ENCODE measurements at places on chromosomes 4 and X.

DNA sequence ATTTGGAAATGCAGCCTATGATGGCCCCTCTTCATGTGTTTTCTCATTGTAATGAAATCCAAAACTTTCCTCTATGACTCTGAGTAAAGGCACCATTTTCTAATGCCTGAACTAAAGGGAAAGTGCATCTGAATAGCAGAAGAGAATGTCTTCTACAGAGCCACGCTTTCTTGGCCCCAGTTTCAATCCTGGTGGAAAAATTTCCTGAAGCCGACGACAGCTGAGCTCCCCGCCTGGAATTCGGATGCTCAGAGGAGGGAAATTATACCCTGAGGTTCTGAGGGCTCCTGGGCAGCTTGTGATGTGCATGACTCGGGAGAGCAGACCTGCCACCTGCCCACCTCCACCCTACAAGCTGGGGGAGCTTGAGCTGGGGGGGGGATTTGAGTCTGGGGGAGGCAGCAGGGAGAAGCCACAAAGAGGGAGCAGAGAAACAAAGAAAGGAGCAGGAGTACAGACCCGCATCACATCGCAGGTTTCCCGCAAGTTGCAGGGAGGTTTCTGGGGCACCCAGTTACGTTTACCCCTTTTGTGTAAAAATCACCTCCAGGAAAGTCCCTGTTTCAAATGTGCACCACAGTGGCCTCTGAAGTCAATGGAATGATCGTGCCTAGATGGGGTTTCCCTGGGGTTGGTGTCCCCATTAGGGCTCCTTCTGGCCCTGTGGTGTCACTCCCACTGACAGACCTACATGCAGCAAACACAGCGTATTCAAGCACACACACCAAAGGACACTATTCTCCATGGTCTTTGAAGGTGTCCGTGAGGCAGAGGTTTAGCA lies 145.6 kb upstream of the RBPJ start:
- DNase-seq, result no peak

- DNase-seq, result no peak
Observed at GRCh38 chr4:38670109-38670901, 6.3 kb downstream of the KLF3 start.

DNA sequence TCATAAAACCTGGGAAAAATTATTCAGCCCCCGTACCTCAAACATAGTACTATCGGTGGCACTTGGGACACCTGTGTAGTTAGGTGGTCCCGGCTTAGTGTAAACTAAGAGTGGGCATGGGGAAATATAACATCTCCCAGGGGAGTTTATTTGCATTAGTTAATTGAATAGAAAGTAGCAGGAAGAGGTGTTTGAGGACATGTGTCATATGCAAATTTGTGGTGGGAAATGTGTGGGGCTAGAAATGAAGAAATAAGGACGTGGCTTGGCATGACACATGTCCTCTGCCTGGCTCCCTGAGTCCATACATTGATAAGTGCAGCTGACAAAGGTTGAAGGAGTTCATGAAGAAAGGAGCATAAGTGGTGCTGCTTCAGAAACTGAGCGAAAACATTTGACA lies 483.6 kb downstream of the SH2D1A start:
- DNase-seq, result no peak

- DNase-seq, result no peak
Observed at GRCh38 chr4:20433097-20433705, 181.5 kb downstream of the SLIT2 start.

GRCh38 chrX:54325077-54325476 lies 32.8 kb downstream of the WNK3 start:
- DNase-seq, result no peak

DNA sequence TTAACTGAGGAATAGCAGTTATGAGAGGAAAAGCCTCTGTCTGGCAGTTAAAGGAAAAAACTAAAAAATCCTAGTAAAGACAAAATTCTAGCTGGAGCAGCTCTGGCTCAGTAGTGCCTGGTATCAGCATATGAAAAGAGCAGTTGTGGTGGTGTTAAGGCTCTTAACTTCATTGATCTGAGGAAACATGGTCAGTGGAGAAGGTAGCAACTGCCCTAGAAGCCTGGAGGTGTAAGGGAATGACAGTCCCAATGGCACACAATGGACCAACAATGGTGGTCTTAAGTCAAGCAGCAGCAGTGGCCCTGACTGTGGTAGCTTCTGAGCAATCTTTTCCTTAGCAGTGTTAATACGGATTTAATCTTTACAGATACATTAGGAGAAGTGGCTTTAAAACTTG lies 189.6 kb upstream of the POF1B start:
- no peak for DNase-seq

DNA sequence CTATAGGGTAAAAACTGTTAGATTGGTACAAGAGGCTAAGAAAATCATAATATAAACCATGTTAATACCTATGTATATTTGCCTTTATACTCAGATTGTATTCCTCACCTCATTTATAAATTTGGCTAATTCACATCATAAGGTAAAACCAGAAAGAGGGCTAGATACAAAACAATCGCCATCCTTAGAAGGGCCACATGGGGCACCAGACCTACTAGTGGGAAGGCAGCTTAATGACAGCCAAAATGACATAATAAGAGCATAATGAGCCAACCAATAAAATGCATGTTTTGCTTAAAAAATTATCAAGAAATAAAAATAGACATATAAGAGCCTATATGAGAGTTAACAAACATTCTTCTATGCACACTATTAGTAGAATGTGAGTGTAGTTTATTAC lies 107.3 kb upstream of the PRDX4 start:
- no peak for DNase-seq

GRCh38 chr4:173057442-173057841 lies 111.2 kb upstream of the GALNT7 start:
- no peak for DNase-seq

DNA sequence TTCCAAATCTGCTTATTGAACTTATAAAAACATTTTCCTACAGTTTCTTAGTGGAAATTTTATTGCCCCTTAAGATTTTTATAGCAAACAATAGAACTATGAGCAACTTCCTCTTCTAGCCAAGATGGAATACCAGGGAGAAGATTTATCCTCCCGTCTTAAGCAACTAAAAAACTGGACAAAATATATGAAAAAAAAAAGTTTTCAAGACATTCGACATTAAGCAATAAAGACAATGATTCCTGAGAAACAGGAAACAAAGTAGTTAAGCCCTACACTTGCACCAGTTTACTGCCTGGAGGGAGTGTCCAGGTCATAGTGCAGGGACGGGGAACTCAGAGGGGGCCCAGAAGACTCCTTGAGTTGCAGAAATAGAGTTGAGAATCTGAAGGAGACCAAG lies 516.1 kb upstream of the DIPK2B start:
- DNase-seq, result no peak

- no peak for DNase-seq
Observed at GRCh38 chr4:70938086-70938485, 35.9 kb downstream of the MOB1B start.

DNA sequence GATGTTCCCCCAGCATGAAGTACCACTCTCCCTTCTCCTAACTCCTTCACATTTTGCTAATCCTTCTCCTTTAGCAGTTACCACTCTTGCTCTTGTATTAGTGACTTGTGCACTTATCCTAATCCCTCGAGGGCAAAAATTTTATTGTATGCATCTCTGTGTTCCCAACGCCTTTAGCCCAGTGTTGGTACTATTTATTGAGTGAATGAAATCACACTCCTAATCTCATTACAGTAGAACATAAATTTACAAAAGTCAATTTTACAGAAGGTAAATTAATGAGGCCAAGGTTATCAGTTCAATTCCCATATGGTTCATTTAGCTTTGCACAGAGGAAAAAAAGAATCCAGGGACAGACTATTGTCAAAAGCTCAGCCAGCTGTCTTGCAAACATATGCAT lies 178.4 kb downstream of the NR3C2 start:
- DNase-seq, result no peak
